ENCODE measurements at places on chromosomes 7 and 10.

- DNase-seq = peak; percentile 27
Observed at GRCh38 chr7:27184337-27185012, 557 bp downstream of the HOXA11 start.

GRCh38 chr7:8284606-8285005 lies 22.6 kb upstream of the ICA1 start:
- DNase-seq = no peak

- no peak for DNase-seq
Observed at GRCh38 chr7:17134786-17135185, 163.7 kb upstream of the AHR start.

DNA sequence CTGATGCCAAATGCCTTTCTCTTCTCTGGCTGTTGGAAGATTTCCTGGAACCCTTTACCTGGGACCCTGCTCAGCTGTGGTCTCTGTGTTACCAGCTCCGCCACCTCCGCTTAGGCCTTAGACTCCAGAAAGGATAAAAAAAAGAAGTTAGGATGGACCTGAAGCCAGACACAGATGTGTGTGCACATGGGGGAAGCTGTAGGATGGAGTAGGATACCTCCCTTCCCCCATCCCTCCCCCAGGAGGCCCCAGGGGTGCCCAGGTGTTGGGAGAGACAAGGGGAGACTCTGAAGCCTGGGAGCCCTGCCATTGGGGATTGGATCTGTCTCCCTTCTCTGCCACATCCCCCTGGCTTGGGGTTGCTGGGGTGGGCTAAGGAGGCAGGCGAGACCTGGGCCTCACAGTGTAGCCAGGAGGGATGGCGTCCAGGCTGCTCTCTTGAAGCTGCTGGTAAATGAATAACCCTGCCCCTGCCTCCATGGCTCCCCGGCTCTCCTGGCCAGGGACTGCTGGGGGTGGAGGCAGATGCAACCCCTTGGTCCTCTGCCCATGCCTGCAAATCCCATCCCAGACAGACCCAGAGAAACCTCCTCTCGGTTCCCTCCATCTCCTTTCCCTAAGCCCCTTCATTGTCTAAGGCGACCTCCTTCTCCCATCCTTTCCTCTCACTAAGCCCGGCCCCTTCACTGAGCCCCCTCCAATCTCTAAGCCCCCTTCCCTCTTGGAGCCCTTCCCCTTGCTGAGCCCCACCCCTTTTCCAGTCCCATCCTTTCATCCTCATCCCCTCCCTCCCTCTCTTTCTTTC lies 8.0 kb downstream of the CLDN3 start:
- peak; percentile 33 for DNase-seq

GRCh38 chr10:33327751-33328150 lies 6.7 kb downstream of the NRP1 start:
- DNase-seq = no peak

All from kidney (tissue), 22 donors.